ENCODE measurements at places on chromosomes 3 and 15.

DNA sequence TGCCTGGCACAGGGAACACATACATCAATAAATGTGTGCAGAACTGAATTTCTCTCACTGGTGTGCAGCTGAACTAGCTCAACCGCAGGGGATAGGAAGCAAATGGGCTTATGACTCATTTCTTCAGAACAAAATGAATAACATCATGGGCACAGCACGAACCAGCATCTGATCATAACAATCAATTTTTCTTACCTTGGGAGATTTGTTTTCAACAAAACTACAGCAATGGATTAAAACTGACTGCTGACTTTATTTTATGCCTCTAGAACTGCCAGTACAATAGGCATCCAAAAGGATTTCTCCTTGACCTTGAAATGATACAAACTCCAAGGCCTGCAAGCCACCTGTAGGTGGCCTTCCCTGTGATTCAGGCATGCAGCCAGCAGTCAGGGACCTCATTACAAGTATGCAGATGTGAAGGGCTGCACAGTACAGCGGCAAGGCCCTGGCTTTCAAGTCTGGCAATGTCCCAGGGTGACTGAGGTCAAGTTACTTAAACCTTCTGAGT is 26.1 kb downstream of the TAMM41 start:
- H3K4me3 ChIP-seq: no peak overlapping the region
- peaks cover 10% of the 10 kb centered on the region for H3K36me3 ChIP-seq
- no peak for DNase-seq
- no peaks in the 10 kb centered on the region for H3K27me3 ChIP-seq
- no peaks in the 10 kb centered on the region for H3K4me1 ChIP-seq
- no peak overlapping the region for H3K27ac ChIP-seq

GRCh38 chr15:40006003-40006402 is 33.0 kb downstream of the SRP14 start:
- DNase-seq: no peak
- H3K36me3 ChIP-seq: peaks cover 15% of the 10 kb centered on the region
- no peaks in the 10 kb centered on the region for H3K27me3 ChIP-seq
- no peaks in the 10 kb centered on the region for H3K4me1 ChIP-seq
- H3K27ac ChIP-seq: no peak overlapping the region

GRCh38 chr15:78533331-78533730 is 6.9 kb upstream of the PSMA4 start:
- H3K4me3 ChIP-seq: no peak overlapping the region
- H3K36me3 ChIP-seq: no peaks in the 10 kb centered on the region
- no peak for DNase-seq
- H3K27me3 ChIP-seq: no peaks in the 10 kb centered on the region
- H3K4me1 ChIP-seq: no peaks in the 10 kb centered on the region
- H3K27ac ChIP-seq: no peak overlapping the region

DNA sequence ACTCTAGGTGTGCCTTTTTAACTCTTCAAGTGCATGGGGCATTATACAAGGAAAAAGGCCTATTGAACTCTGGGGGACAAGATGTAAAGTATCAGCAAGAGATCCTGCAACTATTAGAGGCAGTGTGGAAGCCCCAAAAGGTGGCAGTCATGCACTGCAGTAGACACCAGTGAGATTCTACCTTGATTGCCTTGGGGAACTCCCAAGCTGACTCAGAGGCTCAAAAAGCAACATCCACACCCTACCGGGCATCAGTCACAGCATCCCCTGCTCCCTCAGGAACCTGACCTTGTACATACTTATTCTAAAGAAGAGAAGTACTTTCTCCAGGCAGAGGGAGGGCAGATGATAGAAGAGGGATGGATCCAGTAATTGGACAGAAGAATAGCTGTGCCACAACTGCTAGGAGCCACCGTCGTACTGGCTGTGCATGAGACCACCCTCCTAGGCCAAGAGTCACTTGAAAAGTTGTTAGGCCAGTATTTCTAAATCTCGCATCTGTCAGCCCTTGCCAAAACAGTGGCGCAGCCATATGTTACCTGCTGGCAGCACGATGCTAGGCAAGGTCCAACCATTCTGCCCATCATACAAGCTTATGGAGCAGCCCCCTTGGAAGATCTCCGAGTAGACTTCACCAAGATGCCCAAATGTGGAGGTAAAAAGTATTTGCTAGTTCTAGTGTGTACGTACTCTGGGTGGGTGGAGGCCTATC is 523.1 kb upstream of the FRG2C start:
- H3K36me3 ChIP-seq: no peaks in the 10 kb centered on the region
- H3K4me3 ChIP-seq: no peak overlapping the region
- H3K27me3 ChIP-seq: no peaks in the 10 kb centered on the region
- no peak overlapping the region for H3K27ac ChIP-seq
- no peak for DNase-seq
- no peaks in the 10 kb centered on the region for H3K4me1 ChIP-seq

- no peak for DNase-seq
- no peaks in the 10 kb centered on the region for H3K36me3 ChIP-seq
- H3K27me3 ChIP-seq: no peaks in the 10 kb centered on the region
- H3K4me3 ChIP-seq: no peak overlapping the region
- no peak overlapping the region for H3K27ac ChIP-seq
Observed at GRCh38 chr15:70932397-70932796, 39.8 kb downstream of the LRRC49 start.

DNA sequence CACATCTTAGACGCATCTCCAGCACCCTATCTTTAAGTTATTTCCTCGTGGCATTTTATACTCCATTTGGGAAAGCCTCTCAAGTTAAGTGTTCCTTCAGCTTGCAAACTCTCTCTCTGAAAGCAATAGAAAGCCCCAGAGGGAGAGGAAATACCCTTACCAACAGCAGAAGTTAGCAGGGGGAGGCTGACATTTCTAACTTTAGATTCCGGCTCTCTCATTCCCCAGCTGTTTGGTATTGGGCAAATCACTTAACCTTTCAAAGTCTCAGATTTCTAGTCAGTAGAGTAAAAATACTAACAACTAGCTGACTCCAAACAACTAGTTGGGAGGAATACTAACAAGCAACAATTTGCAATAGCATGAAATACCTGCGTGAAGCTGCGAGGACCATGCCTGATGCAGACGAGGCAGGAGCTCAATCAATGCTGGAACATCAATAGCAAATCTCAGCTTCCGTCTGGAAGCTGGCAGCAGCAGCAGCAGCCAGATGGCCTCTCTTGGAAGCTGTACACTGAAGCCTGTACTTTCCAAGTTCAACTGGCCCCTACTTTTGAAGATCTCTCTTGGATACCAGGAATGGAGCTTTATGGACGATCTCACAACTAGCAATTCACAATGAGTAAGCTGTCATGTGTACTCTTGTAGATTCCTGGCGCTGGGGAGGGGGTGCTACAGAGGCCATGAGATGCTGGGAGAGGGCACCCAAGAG is 47.8 kb downstream of the THBS1 start:
- H3K4me3 ChIP-seq: no peak overlapping the region
- H3K4me1 ChIP-seq: no peaks in the 10 kb centered on the region
- no peaks in the 10 kb centered on the region for H3K27me3 ChIP-seq
- DNase-seq: no peak
- no peak overlapping the region for H3K27ac ChIP-seq
- H3K36me3 ChIP-seq: no peaks in the 10 kb centered on the region

- no peak for DNase-seq
- H3K27ac ChIP-seq: no peak overlapping the region
- no peak overlapping the region for H3K4me3 ChIP-seq
- no peaks in the 10 kb centered on the region for H3K4me1 ChIP-seq
Observed at GRCh38 chr15:27341780-27342343, 370.9 kb downstream of the GABRG3 start.

DNA sequence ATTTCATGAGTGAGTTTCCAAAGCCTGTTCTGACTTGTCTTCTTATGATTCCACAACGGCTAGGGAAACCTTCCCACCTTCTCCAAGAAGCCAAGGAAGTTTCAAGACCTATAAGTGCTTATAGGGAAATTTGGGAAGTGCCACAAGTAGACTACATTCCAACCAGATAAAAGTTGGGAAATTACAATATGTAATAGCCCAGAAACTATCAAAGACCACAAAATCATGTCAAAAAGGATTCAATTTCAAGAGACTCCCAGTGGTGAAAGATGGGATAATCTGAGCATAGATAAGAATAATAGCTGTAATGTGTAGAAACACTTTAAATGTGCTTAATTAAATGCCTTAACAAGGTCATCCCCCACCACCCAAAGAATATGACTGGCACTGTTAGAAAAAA is 169.2 kb upstream of the SLC2A2 start:
- no peaks in the 10 kb centered on the region for H3K27me3 ChIP-seq
- no peak overlapping the region for H3K4me3 ChIP-seq
- no peaks in the 10 kb centered on the region for H3K36me3 ChIP-seq
- H3K27ac ChIP-seq: no peak overlapping the region
- DNase-seq: no peak
- H3K4me1 ChIP-seq: no peaks in the 10 kb centered on the region
